SHP77 (cell line): ENCODE measurements at places on chromosomes 7 and 10.
A peak's percentile ranks its signal among the peaks of the same experiment; 100 is the strongest.

DNA sequence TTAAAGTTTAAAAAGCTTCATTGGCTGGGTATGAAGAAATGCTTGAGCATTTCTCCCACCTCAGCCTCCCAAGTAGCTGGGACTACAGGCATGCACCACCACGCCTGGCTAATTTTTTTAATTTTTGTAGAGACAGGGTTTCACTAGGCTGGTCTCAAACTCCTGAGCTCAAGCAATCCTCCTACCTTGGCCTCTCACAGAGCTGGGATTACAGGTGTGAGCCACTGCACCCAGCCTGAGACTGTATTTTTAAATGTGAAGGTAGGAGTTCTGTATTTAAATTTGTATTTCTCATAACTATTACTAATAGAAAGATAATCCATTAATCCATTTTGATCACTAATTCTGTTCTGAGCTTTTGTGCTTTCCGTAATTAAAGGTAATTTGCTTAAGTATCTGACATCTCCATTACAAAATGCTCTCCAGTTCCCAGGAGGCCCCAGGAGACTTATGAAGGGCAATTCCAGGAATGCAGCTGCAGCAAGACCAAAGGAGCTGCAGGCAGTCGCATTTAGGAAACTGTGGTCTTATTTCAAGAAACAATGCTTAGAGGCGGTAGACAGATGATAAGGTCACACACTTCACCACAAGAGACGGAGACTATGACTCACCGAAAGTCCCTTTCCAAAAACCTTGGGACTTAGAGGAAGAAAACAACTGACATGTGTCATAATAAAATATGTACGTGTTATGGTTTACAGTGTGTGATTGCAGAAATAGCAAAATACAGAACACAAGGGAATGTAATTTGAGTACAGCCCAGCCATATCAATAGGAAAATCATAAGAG, 23.3 kb downstream of the YAE1 start:
- DNase-seq = no peak

DNA sequence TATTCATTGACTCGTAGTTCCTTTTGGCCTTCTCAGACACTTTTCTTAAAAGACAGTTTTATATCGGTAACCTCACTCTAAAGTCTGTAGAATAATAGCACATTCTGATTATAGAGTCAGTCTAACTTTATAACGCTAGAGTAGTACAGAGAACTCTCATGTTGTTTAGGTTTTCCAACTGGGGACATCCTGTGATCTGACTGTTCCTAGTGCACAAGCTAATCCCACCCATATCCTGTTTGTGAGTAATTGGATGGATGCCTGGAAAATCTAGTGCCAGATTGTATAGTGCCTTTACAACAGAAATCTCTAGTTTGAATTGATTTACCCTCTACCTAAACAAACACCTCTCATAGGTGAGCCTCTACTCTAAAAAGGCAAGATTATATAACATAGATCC, 107.4 kb downstream of the ZEB1 start:
- no peak for DNase-seq

GRCh38 chr7:47720141-47720906, 138.4 kb upstream of the TNS3 start:
- DNase-seq = no peak

- no peak for DNase-seq
Measured at GRCh38 chr10:49114718-49115014, 656 bp downstream of the VSTM4 start.

DNA sequence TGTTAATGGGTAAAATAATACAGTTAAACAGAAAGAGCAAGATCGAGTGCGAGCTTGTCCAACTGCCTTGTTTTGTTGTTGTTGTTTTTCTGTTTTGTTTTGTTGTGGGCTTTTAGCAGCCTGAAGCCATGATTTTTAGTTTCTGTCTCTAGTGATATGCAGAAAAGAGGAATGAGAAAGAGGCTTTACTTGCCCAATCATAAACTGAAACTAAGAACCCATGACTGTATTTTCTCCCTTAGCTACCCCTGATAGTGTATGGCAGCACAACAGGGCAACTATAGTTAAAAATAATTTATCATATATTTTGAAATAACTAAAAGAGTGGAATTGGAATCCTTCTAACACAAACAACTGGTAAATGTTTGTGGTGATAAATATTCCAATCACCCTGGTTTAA, 493.9 kb downstream of the GLRX3 start:
- no peak for DNase-seq

GRCh38 chr10:51007781-51008180, 66.5 kb upstream of the PRKG1 start:
- DNase-seq = no peak

- DNase-seq = no peak
Measured at GRCh38 chr7:104986628-104987259, 27.3 kb upstream of the KMT2E start.

- DNase-seq = no peak
Measured at GRCh38 chr10:24006741-24007140, 202.2 kb upstream of the KIAA1217 start.

GRCh38 chr7:94445696-94446194, 51.0 kb downstream of the COL1A2 start:
- no peak for DNase-seq

DNA sequence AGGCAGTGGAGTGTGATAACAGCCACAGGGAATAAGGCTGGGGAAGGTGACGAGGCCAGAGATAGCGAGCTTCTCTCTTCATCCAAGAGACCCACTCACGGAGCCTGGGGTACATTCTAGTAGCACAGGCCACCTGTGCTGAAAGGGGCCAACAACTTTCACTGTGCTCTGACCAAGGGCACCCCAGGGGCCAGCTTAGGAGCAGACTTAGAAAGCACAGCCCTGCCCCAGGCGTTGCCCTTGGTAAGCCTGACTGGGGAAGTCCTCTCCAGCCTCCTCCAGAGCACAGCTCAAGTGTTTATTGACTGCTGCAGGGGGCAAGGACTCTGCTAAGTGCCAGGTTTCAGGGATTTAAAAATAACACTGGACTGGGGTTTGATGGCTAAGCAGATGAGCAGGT, 44.7 kb downstream of the EBF3 start:
- no peak for DNase-seq

GRCh38 chr10:12875100-12875499, 126.4 kb downstream of the CCDC3 start:
- DNase-seq = no peak

GRCh38 chr10:50470798-50471582, 152.8 kb downstream of the SGMS1 start:
- no peak for DNase-seq

DNA sequence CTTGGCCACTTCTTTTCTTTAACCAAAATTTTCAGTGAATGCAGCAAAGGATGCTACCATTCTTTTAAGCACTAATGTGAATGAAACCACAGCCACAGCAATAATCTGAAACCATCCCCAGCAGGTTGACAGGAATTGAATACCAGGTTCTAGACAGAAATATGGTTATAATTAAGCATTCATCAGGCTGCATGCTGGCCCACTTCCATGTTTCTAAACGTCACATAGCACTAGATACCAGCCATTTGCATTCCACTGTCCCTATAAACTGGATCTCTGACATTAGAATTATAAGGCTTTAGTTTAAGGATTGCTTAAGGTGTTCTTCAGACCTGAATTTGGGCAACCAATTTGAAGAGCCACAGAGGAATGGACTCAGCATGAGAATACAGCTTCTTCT, 340.8 kb upstream of the KLF6 start:
- no peak for DNase-seq

- DNase-seq = peak; percentile 57
Measured at GRCh38 chr10:30002426-30003266, 56.7 kb downstream of the JCAD start.

- DNase-seq = no peak
Measured at GRCh38 chr7:9013940-9014339, 580.5 kb downstream of the NXPH1 start.

GRCh38 chr10:131271966-131272365, 39.6 kb downstream of the TCERG1L start:
- DNase-seq = no peak

DNA sequence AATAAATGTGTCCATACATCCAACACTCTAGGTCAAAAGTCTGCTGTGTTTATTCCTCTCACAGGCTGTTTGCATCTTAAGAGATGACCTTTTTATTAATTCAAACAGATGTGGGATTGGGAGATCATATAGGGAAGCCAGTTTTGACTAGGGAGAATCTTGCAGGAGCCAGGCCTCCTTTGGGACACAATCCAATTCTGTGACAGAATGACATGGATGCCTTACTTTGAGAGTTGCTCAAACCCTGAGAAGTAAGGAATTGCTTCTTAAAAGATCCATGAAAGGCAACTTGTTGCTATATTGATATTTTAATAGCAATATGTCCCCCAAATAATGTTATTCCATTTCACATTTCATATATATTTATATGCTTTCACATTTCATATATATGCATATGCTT, 53.5 kb upstream of the CACNB2 start:
- no peak for DNase-seq

DNA sequence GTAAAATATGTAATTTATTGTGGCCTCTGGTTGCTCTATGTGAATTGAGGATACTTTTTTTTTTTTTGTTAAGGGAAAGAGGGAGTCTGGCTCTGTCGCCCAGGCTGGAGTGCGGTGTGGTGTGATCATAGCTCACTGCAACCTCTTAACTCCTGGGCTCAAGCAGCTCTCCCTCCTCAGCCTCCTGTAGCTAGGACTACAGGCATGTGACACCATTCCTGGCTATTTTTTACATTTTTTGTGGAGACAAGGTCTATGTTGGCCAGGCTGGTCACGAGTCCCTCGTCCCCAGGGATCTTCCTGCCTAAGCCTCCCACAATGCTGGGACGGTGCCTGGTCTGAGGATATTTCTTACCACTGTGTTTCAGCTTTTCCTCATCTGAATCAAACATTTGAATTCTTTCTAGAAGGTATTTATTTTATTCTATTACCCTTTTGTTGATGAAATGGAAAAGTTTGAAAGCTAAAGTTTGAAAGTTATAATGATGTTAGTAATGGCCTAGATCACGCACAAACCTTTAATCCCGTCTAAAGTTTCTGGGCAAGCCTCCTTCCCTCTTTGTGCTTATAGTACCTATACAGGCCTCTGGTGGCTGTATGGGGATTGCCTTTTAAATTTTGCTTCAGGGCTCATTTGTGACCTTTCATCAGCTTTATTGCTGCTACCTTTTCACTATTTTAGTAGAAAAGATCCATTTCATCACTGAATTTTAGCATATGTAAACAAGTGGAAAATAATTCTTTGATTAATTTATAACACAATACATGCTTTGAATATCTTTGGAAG, 2.0 kb downstream of the IFRD1 start:
- no peak for DNase-seq

- no peak for DNase-seq
Measured at GRCh38 chr7:42198296-42198695, 38.7 kb downstream of the GLI3 start.
